MV-4-11 (cell line): ENCODE measurements at places on chromosomes 3 and 15.

DNA sequence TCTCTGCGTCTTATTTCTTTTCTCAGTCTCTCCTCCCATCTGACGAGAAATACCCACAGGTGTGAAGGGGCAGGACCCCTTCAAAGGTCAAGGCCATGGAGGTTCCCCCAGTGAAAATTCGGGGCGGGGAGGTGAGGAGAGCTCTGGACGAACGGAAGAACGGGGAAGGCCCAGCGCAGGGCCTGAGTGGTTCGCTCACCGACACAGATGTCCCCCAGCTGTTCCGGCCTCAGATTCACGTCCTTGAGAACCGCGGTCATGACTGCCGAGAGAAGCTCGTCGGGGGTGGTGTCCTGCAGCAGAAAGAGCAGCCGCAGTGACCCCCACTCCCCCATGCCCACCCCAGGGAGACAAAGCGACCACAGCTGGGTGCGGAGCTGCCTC, 542 bp downstream of the ACAA1 start:
- DNase-seq = no peak

- DNase-seq = no peak
Measured at GRCh38 chr3:95277613-95278012, 1214.8 kb downstream of the NSUN3 start.

DNA sequence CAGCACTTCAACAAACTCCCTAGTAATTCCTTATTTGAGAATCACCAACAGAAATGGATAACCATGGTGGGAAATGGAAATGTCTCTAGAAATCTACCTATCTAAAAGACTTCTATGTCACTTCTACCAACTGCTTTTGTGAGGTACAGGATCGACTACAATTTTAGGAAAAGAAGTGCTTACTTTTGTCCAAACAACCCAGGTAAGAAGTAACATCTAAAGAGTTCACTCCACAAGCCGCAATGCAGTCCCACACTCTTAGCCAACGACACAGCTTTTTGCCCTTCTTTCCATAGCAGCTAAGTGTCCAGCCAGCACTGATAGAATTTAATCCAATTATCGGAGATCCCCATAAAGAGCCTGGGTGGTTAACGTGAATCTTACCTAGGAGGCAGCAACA, 28.1 kb downstream of the ANXA2 start:
- DNase-seq = no peak

GRCh38 chr3:117633207-117633606, 923.6 kb downstream of the TUSC7 start:
- no peak for DNase-seq

- no peak for DNase-seq
Measured at GRCh38 chr3:55584030-55584429, 96.9 kb upstream of the WNT5A start.

DNA sequence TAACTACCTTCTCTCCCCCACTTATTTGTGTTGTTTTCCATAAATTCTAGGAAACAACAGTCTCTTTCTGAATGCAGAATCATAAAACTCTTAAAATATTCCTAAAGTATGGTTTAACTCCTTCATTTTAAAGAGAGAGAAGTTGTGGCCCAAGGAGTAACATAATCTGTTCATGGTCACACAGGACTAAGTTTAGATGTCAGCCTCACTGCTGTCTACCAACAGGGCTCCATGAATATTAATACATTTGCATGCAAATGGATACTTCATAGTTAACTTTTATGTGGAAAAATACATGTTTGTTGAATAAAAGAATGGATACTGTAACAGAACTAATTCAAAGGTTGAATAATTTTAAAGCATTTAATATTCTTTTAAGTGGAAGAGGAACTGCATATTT, 18.5 kb upstream of the IL1RAP start:
- no peak for DNase-seq
